ENCODE measurements at places on chromosomes 7 and 10.

GRCh38 chr7:145263886-145264285, 428.0 kb upstream of the TPK1 start:
- DNase-seq: no peak

- DNase-seq: no peak
Observed at GRCh38 chr10:84089162-84089561, 50.1 kb upstream of the GHITM start.

DNA sequence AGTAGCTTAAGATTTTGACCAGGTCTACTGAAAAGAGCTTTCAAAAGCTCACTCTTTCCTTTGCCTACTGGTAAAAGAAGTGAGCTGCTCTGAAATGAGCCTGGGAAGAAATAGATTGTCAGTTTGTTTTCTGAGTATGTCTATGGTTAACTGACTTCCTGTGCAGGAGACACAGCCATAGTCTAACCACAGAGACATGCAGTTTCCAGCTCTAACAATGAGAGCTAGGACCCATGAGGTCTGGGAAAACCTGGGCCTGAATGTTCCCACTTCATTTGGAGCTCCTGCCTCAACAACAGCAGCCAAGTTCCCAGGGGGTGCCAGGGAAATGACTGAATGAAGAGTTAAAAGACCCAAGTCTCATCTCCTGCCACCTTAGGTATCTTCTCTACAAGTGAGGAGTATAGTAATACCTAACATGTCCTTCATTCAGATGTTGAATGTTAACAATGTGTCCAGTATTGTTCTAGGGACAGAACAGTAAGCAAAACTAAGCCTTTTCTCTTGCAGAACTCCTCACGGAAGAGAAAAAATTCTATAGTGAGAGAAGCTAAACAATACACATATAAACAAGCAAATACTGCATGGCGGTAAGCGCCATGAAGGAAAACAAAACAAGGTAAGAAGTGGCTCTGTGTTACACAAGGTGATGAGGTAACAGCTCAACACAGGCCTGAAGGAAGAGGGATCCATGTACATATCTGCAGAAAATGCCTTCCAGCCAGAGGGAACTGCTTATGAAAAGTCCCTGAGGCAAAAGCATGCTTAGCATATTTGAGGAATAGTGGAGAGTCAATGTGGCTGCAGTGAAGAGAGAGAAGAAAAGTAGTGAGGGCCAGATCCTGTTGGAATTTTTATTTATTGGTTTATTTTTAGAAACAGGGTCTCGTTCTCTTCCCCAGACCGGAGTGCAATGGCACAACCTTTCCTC, 26.4 kb upstream of the ANKRD1 start:
- no peak for DNase-seq

GRCh38 chr10:103452506-103453230, 498 bp upstream of the CALHM2 start:
- no peak for DNase-seq

DNA sequence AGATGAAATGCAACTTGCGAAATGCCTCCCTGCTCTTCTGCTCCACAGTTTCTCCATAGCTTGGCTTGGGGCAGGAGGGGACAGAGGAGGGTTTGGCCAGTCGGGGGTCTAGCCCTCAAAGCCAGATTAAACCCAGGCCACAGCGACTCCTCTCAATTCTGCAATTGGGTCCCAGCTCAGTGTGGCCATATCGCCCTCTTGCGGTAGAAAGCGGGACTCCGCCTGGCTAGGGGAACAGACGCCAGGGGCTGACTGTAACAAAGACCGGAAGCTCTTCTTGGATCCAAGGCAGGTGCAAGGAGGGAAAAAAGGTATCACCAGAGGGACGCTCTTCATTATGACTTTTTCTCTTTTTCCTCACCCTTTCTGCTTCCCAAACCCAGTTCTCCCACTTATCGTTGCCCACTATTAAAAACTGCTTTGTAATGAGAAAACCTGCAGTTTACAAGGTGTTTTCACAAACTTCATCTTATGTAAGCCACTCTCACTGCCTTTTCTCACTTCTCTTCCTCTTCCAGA, 36.6 kb upstream of the TNPO3 start:
- DNase-seq: peak; percentile 82

DNA sequence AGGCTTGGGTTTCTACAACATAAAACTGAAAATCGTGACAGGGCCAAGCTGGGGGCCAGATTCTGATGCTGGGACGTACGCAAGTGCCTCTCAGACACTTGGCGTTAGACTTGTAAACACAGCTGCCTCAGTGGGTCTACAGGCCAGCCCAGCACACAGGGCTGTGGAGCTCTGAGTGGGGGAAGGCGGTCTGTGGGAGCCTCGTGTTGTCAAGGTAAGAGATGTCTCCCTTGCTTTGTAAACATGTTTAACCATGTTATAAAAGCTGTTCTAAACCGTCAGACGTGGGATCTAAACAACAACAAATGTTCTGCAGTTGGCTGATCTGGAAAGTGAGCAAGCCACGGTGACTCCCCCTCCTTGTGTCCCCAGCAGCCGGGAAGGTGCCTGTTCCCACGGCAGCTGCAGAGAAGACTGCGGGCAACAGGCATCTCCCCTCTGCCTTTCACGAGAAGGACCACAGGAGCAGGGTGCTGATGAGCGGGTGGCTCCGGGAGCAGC, 67.8 kb downstream of the ZRANB1 start:
- no peak for DNase-seq

GRCh38 chr7:25726781-25727311, 425.2 kb upstream of the NFE2L3 start:
- no peak for DNase-seq

GRCh38 chr7:82443547-82444219, at the start of gene CACNA2D1:
Gene CACNA2D1, minus strand, starts transcription at chr7:82443777.
- DNase-seq: no peak

GRCh38 chr10:77163670-77164348, 473.8 kb downstream of the KCNMA1 start:
- DNase-seq: peak; percentile 97

DNA sequence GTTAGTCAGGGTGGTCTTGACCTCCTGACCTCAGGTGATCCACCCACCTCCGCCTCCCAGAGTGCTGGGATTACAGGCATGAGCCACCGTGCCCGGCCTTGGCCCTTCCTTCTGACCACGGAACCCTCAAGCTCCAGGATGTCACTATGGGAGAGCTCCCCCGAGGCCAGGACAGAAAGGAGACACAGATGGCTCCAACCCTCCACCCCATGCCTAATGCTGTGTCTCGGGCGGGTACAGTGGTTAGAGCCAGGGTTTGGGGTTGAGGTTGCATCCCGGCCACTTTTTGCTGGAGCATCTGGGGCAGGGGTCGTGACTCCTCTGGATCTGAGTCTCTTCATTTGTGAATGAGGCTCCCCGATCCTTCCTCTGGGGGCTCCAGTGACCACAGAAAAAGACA, 8.1 kb downstream of the MYL10 start:
- no peak for DNase-seq

GRCh38 chr10:1376384-1376945, 320.3 kb downstream of the WDR37 start:
- DNase-seq: no peak

GRCh38 chr10:16891375-16892313, 74.4 kb upstream of the RSU1 start:
- peak; percentile 59 for DNase-seq

GRCh38 chr10:124577651-124578050, 116.0 kb downstream of the LHPP start:
- DNase-seq: no peak

GRCh38 chr10:115514895-115515294, 421.7 kb downstream of the ATRNL1 start:
- no peak for DNase-seq

- DNase-seq: peak; percentile 56
Observed at GRCh38 chr7:123624527-123625183, 23.0 kb downstream of the ASB15 start.

- DNase-seq: no peak
Observed at GRCh38 chr7:101527844-101528667, 101.0 kb downstream of the MYL10 start.

GRCh38 chr10:52100011-52100547, 214.0 kb upstream of the DKK1 start:
- no peak for DNase-seq

GRCh38 chr10:44425466-44425865, 40.6 kb upstream of the CXCL12 start:
- no peak for DNase-seq

DNA sequence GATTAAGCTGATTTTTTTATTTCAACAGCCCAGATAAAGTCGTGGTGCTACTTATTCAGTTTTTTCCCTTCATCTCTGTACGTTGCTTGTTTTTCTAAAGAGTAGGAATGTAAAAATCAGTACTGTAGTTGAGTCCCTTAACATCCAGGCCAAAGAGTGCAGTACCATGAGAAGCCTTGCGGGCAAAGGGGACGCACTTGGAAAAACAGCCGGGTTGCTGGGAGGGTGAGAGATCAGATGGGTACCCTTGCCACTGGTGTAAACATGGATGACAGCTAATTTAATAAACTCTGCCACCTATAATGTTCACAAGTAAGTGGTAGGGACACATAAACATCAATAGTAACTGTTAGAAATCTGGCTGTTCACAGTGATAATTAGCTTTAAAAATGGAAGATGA, 175.9 kb downstream of the POU6F2 start:
- DNase-seq: no peak

- no peak for DNase-seq
Observed at GRCh38 chr10:122311716-122312115, 40.6 kb downstream of the BTBD16 start.

- peak; percentile 3 for DNase-seq
Observed at GRCh38 chr10:76195654-76196390, 764.4 kb downstream of the LRMDA start.

DNA sequence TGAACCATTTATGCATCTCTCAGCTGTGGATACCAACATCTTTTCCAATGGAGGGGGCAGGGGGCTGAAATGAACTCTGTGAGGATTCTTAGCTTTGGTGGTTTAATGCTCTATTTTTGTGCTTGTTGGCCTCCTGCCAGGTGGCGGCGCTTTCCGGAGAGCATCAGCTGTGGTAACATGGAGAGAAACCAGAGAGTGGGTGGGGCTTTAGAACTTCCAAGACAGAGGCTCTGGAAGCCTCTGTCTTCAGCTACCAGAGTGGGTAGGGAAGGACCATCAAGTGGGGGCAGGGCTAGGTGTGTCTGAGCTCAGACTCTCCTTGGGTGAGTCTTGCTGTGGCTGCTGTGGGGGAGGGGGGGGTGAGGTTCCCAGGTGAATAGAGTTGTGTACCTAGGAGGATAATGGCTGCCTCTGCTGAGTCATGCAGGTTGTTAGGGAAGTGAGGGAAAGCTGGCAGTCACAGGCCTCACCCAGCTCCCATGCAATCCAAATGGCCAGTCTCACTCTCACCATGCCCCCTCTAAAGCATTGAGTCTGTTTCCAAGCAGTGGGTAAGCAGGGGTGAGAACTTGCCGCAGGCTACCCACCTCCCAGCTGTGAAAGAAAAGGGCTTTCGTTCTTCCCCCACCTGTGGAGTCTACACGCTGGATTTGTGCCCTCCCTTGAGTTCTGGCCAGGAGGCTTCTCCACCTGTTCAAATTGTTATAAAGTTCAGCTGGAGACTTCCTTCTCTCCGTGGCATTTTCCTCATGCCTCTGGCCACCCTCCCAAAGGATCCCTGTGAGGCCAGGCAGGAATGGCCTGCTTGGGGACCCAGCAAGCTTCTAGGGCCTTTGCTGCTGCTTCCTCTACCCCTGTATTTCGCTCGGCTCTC, 527.0 kb downstream of the NEBL start:
- no peak for DNase-seq

DNA sequence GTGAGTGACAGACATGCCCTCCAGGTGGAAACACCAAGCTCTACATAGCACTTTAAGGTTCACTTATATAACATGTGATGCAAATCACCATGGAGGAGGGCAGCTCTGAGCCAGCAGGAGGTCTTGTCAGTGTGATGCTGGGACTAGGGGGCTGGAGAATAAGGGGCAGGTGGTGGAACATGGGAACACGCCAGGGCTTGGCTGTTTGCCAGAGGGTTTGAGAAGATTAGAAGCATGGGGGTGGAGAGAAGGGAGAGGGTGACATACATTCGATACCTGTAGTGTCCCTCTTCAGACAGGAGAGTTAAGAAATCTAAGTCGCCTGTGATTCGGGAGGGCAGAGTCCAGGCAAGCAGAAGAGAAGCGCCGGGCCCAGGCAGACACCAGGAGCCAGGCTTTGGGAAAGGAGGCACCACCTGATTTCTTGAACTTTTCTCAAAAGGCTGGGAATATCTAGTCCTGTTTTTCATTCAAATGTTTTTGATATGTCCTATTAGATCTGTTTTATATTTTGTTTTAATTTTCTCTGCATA, 16.9 kb upstream of the LAMB4 start:
- DNase-seq: no peak

- peak; percentile 57 for DNase-seq
Observed at GRCh38 chr10:85995791-85996190, 370.8 kb downstream of the GRID1 start.

DNA sequence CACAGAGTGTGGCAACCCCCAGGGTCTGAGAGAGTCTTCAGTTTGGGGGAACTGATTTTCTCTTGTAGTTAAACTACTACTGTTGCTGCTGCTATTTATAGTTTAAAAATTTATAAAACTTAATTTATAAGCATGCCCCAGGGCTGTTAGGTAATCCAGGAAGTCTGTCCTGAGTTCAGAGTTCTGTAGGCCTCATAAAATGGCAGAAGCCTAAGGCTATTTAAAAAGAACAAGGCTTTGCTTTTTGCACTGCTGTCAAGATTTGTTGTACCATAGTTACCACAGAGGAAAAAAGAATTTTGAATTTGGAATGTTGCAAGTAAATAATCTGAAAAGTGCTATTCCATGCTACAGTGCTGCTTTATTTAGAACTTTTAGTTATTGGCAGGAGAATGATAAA, 66.1 kb downstream of the AGK start:
- no peak for DNase-seq

DNA sequence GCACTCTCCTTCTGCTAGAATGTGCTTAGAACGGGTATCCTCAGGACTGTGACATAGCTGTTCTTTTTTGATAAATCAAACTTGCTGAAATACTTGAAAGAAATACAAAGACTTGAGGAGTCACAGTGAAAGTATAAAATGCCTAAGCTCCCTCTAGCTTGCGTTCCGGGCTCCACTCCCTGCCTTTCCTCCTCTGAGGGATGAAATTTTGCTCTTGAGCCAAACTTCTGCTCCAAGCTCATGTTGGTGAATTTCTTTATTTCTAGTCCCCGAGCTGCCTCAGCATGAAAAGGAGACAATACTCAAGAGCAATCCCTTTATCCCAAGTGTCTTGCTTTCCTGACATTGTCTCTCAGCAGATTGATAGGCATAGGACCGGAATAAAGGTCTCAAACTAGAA, 499.6 kb upstream of the ADARB2 start:
- DNase-seq: no peak

GRCh38 chr7:94183289-94183749, 179.2 kb upstream of the BET1 start:
- DNase-seq: peak; percentile 96

GRCh38 chr7:30612658-30613265, 18.1 kb downstream of the GARS1 start:
- no peak for DNase-seq

DNA sequence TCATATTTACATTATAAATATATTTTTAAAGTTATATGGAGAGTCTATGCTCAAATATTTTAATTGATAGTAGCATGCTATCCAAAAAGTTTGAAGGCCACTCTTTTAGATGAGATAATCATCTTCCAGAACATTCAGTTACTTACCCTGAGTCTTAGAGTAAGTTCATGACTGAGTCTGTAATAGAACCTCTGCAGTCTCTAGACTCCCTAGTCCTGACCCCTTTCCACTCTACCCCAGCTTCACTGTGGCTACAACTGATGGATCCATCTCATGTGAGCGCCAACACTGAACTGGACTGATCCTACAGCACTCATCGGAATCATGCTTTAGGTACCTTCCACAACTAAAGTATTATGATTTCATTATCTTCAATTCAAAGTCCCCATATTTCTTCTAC, 10.1 kb downstream of the HACD1 start:
- DNase-seq: no peak
